ENCODE measurements at places on chromosomes 7 and 10.

GRCh38 chr10:74637685-74638084, 188.7 kb upstream of the KAT6B start:
- no peak for DNase-seq

DNA sequence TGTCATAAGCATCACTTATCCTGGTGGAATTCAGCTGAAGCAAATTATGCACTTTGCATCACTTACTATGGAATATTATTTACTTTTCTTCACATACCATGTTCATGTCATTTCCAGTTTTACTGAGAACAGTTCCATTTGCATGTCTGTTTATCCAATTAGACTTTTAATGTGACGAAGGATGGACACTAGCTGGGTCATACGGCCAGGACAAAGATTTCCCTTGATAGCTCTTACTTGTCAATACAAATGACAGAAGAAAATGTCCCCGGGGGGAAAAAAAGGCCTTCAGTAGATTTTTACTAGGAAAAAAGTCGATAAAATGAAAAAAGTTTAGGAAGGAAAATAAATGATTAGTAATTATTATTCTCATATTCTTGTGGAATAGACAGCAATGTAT, 106.6 kb downstream of the RAPGEF5 start:
- DNase-seq = no peak

GRCh38 chr10:131980761-131981428, 828 bp downstream of the BNIP3 start:
- no peak for DNase-seq

GRCh38 chr7:107104801-107105200, 60.3 kb downstream of the PRKAR2B start:
- no peak for DNase-seq

DNA sequence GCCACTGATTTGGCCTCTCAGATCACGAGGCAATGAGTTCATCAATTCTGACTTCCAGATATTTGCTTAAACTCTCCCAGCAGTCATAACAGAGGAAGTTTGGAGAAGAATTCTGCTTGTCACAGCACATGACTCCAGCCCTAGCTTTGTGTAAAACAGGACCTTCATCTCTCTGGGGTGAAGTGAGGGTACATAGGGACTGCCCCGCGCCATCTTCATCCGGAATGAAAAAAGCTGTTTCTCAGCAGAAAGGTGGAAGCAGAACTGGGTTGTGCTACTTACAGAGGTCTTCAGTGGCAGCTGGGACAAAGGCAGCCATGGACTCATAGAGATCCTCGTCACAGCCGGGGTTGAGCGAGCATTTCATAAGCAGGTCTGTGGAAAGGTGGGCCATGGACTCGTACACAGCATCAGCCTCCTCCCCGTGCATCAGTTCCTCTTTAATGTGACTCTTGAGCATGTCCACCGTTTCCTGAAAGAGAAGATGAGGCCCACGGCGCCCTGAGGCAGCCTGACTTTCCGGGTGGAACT, 58.4 kb upstream of the TM9SF3 start:
- no peak for DNase-seq

GRCh38 chr10:60877777-60878120, 66.2 kb downstream of the RHOBTB1 start:
- DNase-seq = no peak

DNA sequence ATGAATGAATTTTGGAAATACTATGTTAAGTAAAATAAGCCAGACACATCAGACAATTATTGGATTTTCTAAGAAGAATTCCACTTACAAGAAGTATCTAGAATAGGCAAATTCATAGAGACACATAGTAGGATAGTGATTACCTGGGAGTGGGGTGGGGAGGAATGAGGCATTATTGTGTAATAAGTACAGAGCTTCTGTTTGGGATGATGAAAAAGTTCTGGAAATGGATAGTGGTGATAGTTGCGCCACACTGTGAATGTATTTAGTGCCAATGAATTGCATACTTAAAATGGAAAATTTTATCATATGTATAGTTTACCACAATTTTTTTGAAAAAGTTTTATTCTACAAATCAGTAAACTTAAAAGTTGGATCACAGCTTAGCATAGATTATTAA, 297.2 kb upstream of the KAT6B start:
- no peak for DNase-seq

GRCh38 chr7:16171928-16172327, 249.4 kb downstream of the CRPPA start:
- DNase-seq = no peak

GRCh38 chr7:129298268-129298893, 73.6 kb downstream of the AHCYL2 start:
- DNase-seq = no peak

DNA sequence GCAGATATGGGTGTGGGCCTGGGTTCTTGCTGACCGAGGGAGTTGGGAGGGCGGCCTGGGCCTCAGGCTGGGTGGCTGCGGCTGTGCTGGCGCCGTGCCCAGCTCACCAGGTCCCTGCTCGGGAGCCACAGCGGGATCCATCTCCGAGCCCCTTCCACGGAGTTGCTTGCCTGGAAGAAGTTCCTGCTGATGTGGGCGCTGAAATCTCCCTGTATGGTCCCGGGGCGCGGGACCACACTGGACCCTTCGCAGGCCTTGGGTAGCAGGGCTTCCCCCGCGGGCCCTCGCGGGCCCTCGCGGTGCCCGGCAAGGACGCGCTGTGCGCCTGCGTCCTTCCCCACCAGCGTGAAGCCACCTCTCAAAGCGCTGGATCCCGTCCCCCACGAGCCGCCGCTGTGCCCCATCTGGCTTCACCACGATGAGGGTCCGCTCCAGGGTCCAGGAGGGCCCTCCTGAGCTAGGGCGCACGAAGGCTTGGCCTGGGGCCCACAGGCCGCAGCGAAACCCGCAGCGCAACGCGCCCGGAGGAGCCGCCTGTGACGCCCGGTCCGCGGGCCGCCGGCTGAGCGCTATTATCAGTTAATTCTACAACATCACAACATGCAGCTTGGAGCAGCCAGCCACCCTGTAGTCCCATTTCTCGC, 31.5 kb downstream of the RAB19 start:
- DNase-seq = no peak

DNA sequence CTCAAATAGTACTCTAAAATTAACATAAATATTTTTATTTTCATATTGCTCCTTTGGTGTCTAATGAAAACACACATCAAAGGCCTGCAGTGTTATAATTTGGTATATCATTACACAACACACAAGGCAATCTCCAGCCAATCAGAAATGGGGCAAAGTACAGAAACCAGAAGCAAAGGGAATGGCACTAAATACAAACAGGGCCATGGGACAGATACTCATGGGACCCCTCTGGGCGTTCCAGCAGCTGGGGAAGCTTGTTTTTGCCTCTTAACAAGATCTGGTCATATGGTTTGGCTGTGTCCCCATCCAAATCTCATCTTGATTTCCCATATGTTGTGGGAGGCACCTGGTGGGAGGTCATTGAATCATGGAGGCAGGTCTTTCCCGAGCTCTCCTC, 551.8 kb upstream of the NRP1 start:
- no peak for DNase-seq

GRCh38 chr7:113657603-113658002, 261.2 kb downstream of the PPP1R3A start:
- no peak for DNase-seq

- no peak for DNase-seq
These were observed 11.0 kb downstream of the FAM25A start for GRCh38 chr10:87030912-87031635.

GRCh38 chr7:366161-366803, 76.3 kb downstream of the FOXL3 start:
- DNase-seq = no peak
